Activated naive CD4-positive, alpha-beta T cell treated with anti-CD3 and anti-CD28 coated beads for 36 hours (primary cell): ENCODE measurements at places on chromosomes 5 and 9. TPM values are rescaled to one million over a fixed set of nuclear protein-coding genes. Genes with fewer than 3 reads are reported as not detected.

DNA sequence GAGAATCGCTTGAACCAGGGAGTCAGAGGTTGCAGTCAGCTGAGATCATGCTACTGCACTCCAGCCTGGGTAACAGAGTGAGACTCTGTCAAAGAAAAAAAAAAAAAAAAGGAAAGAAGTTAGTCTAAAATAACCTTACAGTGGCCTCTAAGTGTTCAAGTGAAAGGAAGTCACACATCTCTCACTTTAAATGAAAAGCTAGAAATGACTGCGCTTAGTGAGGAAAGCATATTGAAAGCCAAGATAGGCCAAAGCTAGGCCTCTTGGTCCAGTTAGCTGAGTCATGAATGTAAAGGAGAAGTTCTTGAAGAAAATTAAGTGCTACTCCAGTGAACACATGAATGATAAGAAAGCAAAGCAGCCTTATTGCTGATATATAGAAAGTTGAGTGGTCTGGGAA lies 38.1 kb downstream of the ITGA1 start:
- H3K4me3 ChIP-seq = no peak overlapping the region
- peaks cover 1% of the 10 kb centered on the region for H3K36me3 ChIP-seq
- peaks cover 8% of the 10 kb centered on the region for H3K4me1 ChIP-seq

DNA sequence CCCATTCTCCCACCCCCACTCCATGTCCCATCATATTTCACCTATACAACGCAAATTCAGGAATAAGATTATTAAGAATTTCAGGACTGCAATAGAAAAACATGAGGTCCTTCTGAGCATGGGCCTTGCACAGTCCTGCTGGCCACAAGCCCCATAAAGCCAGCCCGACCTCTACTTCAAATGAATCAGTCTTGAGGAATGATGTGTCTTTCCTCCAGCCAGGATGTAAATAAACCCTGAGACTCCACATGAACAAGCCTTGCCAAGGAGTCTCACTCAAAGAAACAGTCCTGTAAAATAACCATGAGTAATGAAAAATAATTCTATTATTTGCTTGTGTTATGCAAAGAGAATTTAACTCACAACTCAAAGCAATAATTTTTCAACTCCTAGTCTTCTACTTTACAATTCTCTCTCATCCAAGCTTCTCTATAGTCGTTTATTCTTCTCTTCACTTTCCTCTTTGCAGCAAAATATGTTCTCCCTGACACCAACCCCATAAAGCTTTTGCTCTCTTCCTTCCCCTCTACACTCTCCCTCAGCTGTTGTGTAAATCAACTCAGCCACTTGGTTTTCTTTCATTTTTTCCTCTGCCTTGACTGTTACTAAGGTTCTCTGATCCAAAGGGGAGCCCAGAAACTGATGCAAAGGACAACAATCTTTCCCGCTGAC lies 140.1 kb upstream of the MOCS2 start:
- no peak overlapping the region for H3K27ac ChIP-seq
- no peak for DNase-seq
- no peak overlapping the region for H3K4me3 ChIP-seq
- H3K27me3 ChIP-seq = peaks cover 4% of the 10 kb centered on the region

DNA sequence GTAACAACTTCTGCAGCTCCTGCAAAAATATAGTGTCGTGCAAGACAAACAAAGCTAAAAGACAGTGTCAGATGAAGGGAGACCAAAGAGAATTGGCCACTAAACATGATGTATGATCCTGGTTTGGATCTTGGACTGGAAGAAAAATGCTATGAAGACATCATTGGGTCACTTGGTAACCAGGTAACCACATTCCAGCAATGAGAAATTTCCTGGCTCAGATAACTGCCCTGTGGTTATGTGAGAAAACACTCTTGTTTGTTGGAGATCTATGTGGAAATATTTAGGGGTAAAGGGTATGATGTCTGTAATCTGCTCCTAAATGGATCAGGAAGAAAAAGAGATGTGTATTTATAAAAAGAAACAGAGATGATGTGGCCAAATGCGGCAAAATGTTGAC lies 45.5 kb upstream of the ANKRD33B start:
- no peak for DNase-seq
- H3K27ac ChIP-seq = no peak overlapping the region
- no peaks in the 10 kb centered on the region for H3K4me1 ChIP-seq
- H3K27me3 ChIP-seq = peaks cover under 1% of the 10 kb centered on the region
- no peaks in the 10 kb centered on the region for H3K36me3 ChIP-seq

GRCh38 chr5:61071526-61071925 lies 90.7 kb downstream of the SMIM15 start:
- H3K4me3 ChIP-seq = no peak overlapping the region
- H3K4me1 ChIP-seq = no peaks in the 10 kb centered on the region
- H3K27me3 ChIP-seq = no peaks in the 10 kb centered on the region
- DNase-seq = no peak

GRCh38 chr5:126384985-126385384 lies 38.2 kb upstream of the GRAMD2B start:
- H3K4me3 ChIP-seq = no peak overlapping the region
- DNase-seq = no peak
- H3K36me3 ChIP-seq = no peaks in the 10 kb centered on the region
- H3K4me1 ChIP-seq = no peaks in the 10 kb centered on the region

GRCh38 chr5:98489021-98489420 lies 284.4 kb upstream of the RGMB start:
- DNase-seq = no peak
- no peak overlapping the region for H3K27ac ChIP-seq
- no peak overlapping the region for H3K4me3 ChIP-seq
- H3K27me3 ChIP-seq = no peaks in the 10 kb centered on the region
- H3K36me3 ChIP-seq = no peaks in the 10 kb centered on the region
- H3K4me1 ChIP-seq = peaks cover 4% of the 10 kb centered on the region

- no peak for DNase-seq
- peaks cover 11% of the 10 kb centered on the region for H3K4me1 ChIP-seq
- no peak overlapping the region for H3K4me3 ChIP-seq
- H3K27me3 ChIP-seq = no peaks in the 10 kb centered on the region
These were observed 175.8 kb downstream of the WDR70 start for GRCh38 chr5:37554938-37555337.

DNA sequence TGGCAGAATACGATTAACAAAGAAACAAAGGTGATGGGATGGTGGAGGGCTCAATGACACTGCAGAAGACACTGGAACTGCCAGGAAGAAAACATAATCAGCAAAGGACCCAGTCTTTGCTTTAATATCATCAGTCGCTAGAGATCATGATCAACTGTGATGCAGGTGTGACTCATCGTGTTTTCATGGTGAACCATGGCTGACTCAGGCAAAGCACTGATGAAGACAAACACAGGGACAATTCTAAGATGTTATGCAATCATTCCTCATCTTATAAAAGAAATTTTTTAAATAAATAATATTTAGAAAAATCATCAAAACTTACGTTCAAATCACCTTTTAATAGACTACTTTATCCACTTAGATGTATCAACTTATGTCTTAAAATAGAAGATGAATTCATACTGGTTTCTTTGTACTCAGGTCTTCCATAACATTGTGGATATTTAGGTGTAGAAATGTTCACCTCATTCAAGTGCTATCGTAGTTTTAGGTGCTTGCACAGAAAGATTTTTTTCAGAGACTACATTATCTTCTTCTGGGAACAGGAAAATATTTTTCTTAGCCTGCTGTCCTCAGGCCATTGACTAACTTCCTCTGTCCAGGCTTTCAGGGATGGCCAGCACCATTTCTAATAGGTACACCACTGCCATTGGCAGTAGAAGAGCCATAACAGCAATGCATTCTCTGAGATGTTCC lies 673.4 kb upstream of the MEF2C start:
- H3K4me3 ChIP-seq = no peak overlapping the region
- no peak for DNase-seq
- H3K27me3 ChIP-seq = no peaks in the 10 kb centered on the region
- no peaks in the 10 kb centered on the region for H3K4me1 ChIP-seq

- no peaks in the 10 kb centered on the region for H3K27me3 ChIP-seq
- no peaks in the 10 kb centered on the region for H3K4me1 ChIP-seq
- no peak for DNase-seq
- H3K4me3 ChIP-seq = no peak overlapping the region
These were observed 29.0 kb upstream of the MAP3K1 start for GRCh38 chr5:56786346-56786745.

DNA sequence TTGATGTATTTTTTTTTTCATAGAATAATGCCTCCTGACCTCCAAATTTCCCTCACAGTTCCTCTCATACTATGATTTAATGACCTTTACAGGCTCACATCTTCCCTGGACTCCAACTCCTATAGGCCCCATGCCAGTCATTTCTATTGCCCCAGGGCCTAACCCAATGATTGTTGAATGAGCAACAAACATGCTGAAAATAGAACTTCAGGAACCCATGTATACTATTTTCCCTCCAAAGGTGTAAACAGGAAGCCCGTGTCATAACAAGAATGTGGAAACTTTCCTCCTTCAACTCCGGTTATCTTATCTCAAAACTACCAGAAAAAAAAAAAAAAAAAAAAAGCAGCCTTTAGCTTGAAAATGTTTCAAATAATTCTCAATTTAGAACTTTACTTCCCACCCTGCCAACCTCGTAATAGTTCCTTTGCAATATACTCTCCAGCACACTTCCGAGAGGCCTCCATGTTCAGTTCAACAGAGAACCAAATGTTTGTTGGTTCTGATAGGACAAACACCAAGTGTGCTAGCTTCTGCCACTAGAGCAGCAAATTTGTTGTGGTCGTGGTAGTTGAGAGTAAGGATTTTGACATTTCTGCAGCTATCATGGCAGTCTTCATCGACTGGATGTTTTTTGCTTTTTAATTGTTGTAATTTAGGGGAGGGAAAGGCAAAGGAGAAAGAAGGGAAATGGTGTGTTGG lies 25.8 kb downstream of the TRPM6 start:
- H3K36me3 ChIP-seq = no peaks in the 10 kb centered on the region
- peaks cover 3% of the 10 kb centered on the region for H3K4me1 ChIP-seq
- H3K27ac ChIP-seq = no peak overlapping the region
- H3K27me3 ChIP-seq = no peaks in the 10 kb centered on the region

GRCh38 chr5:10331341-10331796 lies 22.1 kb upstream of the MARCHF6 start:
- peaks cover 32% of the 10 kb centered on the region for H3K27me3 ChIP-seq
- peaks cover 4% of the 10 kb centered on the region for H3K4me1 ChIP-seq
- no peak overlapping the region for H3K27ac ChIP-seq
- no peak for DNase-seq

- H3K4me1 ChIP-seq = no peaks in the 10 kb centered on the region
- H3K27me3 ChIP-seq = peaks cover 37% of the 10 kb centered on the region
- DNase-seq = peak; percentile 64
- peak overlapping the region; percentile 50 for H3K4me3 ChIP-seq
- no peaks in the 10 kb centered on the region for H3K36me3 ChIP-seq
These were observed 38.4 kb upstream of the PLEKHG4B start for GRCh38 chr5:53381-54174.

GRCh38 chr5:57450991-57451876 lies 31.4 kb downstream of the ACTBL2 start:
- peak; percentile 20 for DNase-seq
- H3K27ac ChIP-seq = no peak overlapping the region
- no peaks in the 10 kb centered on the region for H3K36me3 ChIP-seq
- peaks cover 4% of the 10 kb centered on the region for H3K27me3 ChIP-seq
- peaks cover 8% of the 10 kb centered on the region for H3K4me1 ChIP-seq

Gene ZNF346
- total RNA-seq = 13.4 TPM

DNA sequence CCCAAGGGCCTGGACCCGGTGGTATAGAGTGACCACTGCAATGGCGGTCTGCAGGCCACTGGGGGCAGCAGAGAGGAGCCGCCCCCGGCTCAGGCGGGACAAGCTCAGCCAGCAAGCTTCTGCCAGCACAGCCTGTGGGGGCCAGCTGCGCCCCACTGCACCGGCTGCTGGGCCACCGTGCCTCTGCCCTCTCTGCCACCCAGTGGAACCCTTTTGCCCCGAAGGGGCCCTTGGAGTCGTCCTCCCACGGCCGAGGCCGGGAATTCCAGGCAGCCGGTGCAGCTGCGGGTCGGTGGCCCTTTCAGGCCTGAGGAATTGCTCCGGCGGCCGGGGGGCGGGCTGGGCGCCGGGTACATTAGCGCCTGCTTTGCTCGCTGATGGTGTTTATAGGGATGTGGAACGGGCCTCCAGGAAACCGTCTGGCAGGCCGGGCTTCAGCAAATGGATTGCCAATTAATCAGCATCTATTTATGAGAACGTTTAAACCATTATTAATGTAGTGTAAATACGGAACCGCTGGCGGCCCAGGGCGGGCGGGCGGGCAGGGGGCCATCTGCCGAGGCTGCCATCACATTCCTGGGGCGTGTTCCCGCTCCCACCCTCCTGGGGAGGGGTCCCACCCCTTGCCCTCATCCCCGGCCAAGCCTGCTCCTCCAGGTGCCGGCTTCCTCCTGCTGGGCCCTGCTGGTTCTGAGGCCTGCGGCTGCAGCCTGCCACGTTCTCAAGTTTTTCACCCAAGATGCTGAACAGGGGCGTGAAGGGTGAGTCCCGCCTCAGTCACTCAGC lies 127.4 kb downstream of the BARX1 start:
- peaks cover 8% of the 10 kb centered on the region for H3K4me1 ChIP-seq
- DNase-seq = peak; percentile 46
- H3K27ac ChIP-seq = no peak overlapping the region
- H3K36me3 ChIP-seq = no peaks in the 10 kb centered on the region
- H3K27me3 ChIP-seq = peaks cover 40% of the 10 kb centered on the region
- no peak overlapping the region for H3K4me3 ChIP-seq

GRCh38 chr9:110135846-110136245 lies 72.1 kb downstream of the C9orf152 start:
- peaks cover 3% of the 10 kb centered on the region for H3K4me1 ChIP-seq
- no peak overlapping the region for H3K4me3 ChIP-seq
- no peaks in the 10 kb centered on the region for H3K27me3 ChIP-seq
- H3K27ac ChIP-seq = no peak overlapping the region

Gene RAB24
- 13.2 TPM for total RNA-seq

DNA sequence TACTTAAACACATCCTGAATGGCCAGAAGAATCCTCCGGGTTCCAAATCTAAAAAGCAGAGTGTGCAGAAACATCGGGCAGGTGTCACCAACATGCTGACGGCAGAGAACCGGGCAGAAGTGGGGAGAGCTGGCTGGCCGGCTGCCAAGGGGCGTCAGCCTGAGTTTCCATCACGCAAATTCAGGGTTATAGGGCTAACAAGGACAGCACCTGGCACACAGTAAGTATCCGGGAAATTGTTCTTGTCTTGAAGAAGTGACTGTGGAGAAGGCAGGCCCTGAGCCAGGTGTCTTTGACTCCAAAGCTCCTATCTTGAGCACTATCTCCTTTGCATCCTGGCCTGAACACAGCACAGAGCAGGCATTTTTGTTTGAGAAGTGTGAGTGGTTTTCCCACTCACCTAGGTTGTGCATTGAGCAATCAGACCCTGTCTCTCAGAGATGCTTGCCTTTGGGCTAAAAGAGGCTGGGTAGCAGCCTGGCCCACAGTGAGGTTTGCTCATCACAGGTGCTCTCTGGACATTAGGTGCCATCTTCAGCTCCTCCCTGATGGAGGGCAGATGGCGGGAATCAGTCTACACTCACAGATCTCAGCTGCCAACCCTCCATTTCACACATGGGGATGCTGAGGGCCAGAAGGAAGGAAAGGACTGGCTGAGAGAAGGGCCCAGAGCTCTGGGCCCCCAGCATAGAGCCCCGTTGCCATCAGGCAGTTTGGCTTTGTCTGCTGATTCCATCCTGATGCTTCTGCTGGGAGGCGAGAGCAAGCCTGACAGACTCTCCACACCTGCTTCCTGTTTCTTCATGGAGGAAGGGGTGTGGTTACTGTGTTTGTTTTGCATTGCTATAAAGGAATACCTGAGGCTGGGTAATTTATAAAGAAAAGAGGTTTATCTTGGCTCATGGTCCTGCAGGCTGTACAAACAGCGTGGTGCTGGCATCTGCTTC lies 52.8 kb downstream of the WHRN start:
- peaks cover 23% of the 10 kb centered on the region for H3K4me1 ChIP-seq
- no peak overlapping the region for H3K4me3 ChIP-seq
- peak; percentile 73 for DNase-seq
- H3K36me3 ChIP-seq = peaks cover 4% of the 10 kb centered on the region
